Upper lobe of left lung (tissue), 6 donors: ENCODE measurements at places on chromosomes 5 and 9. TPM values are rescaled to one million over a fixed set of nuclear protein-coding genes. Genes with fewer than 3 reads are reported as not detected.
A peak's percentile ranks its signal among the peaks of the same experiment; 100 is the strongest.

- no peaks in the 10 kb centered on the region for H3K27me3 ChIP-seq
- no peaks in the 10 kb centered on the region for H3K36me3 ChIP-seq
- H3K4me1 ChIP-seq = peaks cover 3% of the 10 kb centered on the region
- no peak overlapping the region for H3K27ac ChIP-seq
Measured at GRCh38 chr9:121453232-121453892, 46.3 kb downstream of the GGTA1 start.

DNA sequence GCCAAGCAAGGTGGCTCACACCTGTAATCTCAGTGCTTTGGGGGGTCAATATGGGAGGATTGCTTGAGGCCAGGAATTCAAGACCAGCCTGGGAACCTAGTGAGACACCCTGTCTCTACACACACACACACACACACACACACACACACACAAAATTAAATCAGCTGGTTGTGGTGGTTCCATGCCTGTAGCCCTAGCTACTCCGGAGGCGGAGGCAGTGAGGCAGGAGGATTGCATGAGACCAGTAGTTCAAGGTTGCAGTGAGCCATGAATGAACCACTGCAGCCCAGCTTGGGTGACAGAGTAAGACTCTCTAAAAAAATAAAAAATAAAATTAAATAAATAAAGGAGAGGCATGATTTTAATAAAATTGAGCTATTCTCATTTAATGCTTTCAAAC lies 13.1 kb downstream of the CEMIP2 start:
- H3K4me1 ChIP-seq = peaks cover 34% of the 10 kb centered on the region
- DNase-seq = no peak
- no peak overlapping the region for H3K27ac ChIP-seq
- no peaks in the 10 kb centered on the region for H3K27me3 ChIP-seq
- no peaks in the 10 kb centered on the region for H3K36me3 ChIP-seq

GRCh38 chr9:129989740-129990139 lies 53.2 kb downstream of the FNBP1 start:
- H3K27ac ChIP-seq = peak overlapping the region; percentile 26
- H3K27me3 ChIP-seq = no peaks in the 10 kb centered on the region
- H3K36me3 ChIP-seq = no peaks in the 10 kb centered on the region
- no peak for DNase-seq
- H3K4me3 ChIP-seq = no peak overlapping the region

DNA sequence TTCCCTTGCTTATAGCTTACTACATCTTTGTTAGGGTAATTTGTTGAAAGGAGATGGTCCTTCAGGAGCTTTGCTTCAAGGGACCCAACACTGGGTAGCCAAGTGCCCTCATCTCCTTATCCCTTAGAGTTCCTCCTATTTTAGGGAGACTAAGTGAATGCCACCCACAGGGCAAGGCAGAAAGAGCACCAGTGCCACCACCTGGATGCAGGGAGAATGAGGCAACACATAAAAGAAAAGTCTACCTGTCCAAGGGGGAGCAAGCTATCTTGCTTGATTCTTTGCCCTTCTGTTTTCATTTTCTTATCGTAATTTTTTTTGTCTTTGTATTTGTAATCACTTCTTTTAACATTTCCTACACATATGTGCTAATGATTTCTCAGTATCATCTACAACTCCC lies 205.5 kb downstream of the NPR3 start:
- no peak overlapping the region for H3K27ac ChIP-seq
- no peaks in the 10 kb centered on the region for H3K36me3 ChIP-seq
- H3K27me3 ChIP-seq = no peaks in the 10 kb centered on the region
- no peak for DNase-seq
- no peaks in the 10 kb centered on the region for H3K4me1 ChIP-seq
- H3K4me3 ChIP-seq = no peak overlapping the region

GRCh38 chr5:3511934-3512333 lies 83.7 kb upstream of the IRX1 start:
- H3K4me3 ChIP-seq = no peak overlapping the region
- H3K4me1 ChIP-seq = no peaks in the 10 kb centered on the region
- no peaks in the 10 kb centered on the region for H3K27me3 ChIP-seq

DNA sequence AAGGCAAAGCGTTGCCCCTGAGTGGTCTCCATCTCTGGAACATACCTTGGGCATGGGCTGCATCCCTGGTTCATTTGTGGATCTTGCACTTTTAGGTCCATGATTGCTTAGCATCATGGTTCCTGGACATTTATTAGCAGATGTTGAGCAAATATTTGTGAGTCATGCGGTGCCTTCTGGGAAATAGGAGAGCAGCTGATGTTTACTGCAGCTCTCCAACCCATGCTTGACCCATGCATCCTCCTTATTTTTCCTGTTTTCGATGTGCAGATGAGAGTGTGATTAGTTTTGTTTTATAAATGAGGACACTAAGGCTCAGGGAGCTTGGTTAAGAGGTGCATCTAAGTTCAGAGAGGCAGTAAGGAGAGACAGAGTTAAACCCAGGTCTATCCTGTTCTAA lies 253.7 kb downstream of the ICE1 start:
- H3K4me3 ChIP-seq = no peak overlapping the region
- H3K27me3 ChIP-seq = no peaks in the 10 kb centered on the region
- H3K4me1 ChIP-seq = no peaks in the 10 kb centered on the region

GRCh38 chr9:92706218-92706940 lies 36.4 kb upstream of the IPPK start:
- no peak for DNase-seq
- H3K27ac ChIP-seq = no peak overlapping the region
- no peak overlapping the region for H3K4me3 ChIP-seq

GRCh38 chr5:108910627-108911026 lies 162.9 kb downstream of the FER start:
- H3K36me3 ChIP-seq = no peaks in the 10 kb centered on the region
- DNase-seq = no peak
- no peak overlapping the region for H3K4me3 ChIP-seq
- H3K27me3 ChIP-seq = no peaks in the 10 kb centered on the region
- H3K4me1 ChIP-seq = no peaks in the 10 kb centered on the region

- H3K4me3 ChIP-seq = no peak overlapping the region
- H3K36me3 ChIP-seq = peaks cover 29% of the 10 kb centered on the region
- H3K4me1 ChIP-seq = peaks cover 12% of the 10 kb centered on the region
- H3K27me3 ChIP-seq = no peaks in the 10 kb centered on the region
Measured at GRCh38 chr5:151141535-151141934, 16.0 kb downstream of the ANXA6 start.

GRCh38 chr5:5667136-5667554 lies 244.7 kb downstream of the ICE1 start:
- H3K4me3 ChIP-seq = no peak overlapping the region
- H3K27me3 ChIP-seq = no peaks in the 10 kb centered on the region
- no peak overlapping the region for H3K27ac ChIP-seq
- no peaks in the 10 kb centered on the region for H3K4me1 ChIP-seq
- DNase-seq = no peak

DNA sequence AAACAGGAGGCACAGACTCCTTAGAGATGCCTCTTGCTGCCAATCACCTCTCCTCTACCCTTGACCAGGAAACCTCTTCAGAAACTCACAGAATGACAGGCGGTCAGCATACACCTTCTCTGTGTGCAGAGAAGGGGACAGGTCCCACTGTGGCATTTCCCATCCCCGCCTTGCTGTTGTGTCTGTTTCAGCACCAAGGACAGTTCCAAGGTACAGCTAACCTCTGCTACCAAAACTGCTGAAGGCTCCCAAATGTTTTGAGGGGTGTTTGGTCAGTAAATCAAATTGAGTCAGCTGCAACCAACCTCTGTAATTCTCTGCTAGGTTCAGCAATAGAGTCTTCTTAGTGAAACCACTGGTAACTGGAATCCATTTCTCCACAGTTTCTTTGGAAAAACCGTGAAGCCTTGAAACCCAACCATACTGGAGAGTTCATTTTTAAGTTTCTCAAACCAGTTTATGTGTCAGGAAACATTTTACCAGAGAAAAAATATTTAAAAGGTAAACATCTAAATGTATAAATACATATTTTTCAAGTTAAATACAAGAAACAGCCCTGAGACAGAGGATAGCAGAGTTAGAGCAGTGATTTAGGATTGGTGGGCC lies 122.0 kb downstream of the DRD1 start:
- no peak for DNase-seq
- H3K4me1 ChIP-seq = no peaks in the 10 kb centered on the region
- no peak overlapping the region for H3K4me3 ChIP-seq
- no peak overlapping the region for H3K27ac ChIP-seq
- no peaks in the 10 kb centered on the region for H3K27me3 ChIP-seq
- H3K36me3 ChIP-seq = no peaks in the 10 kb centered on the region

GRCh38 chr5:90410178-90410762 lies 714 bp upstream of the CETN3 start:
- H3K27ac ChIP-seq = peak overlapping the region; percentile 96
- no peaks in the 10 kb centered on the region for H3K27me3 ChIP-seq
- peak overlapping the region; percentile 83 for H3K4me3 ChIP-seq
- no peaks in the 10 kb centered on the region for H3K36me3 ChIP-seq
- peaks cover 23% of the 10 kb centered on the region for H3K4me1 ChIP-seq
- DNase-seq = no peak

DNA sequence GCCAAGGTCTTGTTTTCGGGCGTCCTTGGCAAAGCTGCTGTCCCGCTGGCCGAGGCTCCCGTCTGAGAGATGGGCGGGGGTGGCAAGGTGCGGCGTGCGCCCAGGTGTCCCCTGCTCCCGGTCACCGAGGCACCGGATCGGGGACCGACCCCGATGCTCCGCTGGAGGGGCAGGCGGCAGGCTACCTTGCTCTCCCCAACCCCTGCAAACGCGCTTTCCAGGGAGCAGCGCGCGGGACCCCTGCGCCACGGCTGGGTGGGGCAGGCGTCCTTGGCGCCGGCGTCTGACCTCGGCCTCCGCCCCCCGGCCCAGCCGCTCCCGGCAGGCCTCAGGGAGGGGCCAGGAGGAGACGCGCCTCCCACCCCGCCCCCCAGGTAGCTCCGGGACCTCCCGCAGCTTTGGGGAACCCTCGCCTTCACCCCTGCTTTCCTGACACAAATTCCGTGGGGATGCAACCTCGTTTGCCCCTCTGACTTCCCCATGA lies 551 bp downstream of the N4BP3 start:
- H3K4me1 ChIP-seq = peaks cover 47% of the 10 kb centered on the region
- peak overlapping the region; percentile 71 for H3K27ac ChIP-seq
- no peak for DNase-seq
- no peaks in the 10 kb centered on the region for H3K36me3 ChIP-seq
- peak overlapping the region; percentile 69 for H3K4me3 ChIP-seq
- peaks cover 16% of the 10 kb centered on the region for H3K27me3 ChIP-seq

DNA sequence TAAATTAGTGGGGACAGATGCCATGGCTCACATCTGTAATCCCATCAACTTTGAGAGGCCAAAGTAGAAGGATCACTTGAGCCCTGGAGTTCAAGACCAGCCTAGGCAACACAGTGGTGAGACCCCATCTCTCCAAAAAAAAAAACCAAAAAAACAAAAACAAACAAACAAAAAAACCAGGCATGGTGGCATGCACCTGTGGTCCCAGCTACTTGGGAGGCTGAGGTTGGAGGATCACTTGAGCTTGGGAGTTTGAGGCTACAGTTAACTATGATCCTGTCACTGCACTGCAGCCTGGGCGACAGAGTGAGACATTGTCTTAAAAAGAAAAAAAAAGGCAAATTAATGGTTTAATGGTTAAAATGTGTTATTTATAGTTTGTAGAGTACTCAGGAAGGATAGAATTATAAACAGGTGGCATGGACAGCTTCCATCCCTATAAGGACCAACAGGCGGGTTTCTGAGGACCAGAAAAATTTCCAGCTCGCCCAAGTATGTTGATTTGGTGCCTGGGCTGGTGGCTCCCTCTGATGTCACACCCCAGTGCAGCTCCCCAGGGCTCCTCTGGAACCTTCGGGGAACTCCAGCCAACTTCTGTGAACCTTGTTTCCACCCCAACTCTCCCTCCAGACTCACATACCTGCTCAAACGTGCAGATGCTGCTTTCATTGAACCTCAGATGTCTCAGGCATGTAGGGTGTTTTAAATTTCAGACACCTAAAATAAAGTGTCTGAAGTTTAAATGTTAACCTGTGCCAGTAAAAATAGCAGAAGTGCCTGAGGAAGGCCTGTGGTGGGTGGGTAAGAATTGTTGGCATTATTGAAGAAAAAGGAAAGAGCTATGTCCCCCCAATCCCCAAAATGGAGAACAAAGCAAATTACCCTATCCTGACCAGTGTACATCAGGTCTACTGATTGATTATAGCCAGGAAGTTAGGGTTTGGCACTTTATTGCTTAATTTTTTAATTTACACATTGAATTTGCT lies 69.0 kb downstream of the TRIO start:
- H3K36me3 ChIP-seq = no peaks in the 10 kb centered on the region
- no peak overlapping the region for H3K27ac ChIP-seq
- H3K4me3 ChIP-seq = no peak overlapping the region

DNA sequence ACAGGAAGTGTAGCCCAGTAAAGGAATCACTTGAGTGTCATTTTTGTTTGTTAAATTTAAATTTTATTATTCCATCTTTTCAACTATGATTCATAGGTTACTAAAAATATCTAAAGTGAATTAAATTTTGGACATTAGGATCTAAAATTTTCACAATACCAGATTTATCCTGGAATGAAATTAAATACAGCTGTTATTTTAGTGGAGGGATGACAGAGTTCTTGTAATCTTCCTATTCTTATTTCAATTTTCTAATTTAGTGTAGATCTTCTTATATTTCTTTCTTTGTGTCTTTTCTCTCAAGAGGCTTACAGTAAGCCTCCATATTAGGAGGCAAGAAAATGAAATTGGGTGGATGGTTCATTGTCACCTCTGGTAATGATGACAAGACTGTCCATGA lies 167.9 kb upstream of the TNC start:
- H3K27ac ChIP-seq = no peak overlapping the region
- no peaks in the 10 kb centered on the region for H3K36me3 ChIP-seq
- no peak overlapping the region for H3K4me3 ChIP-seq
- DNase-seq = no peak

- no peaks in the 10 kb centered on the region for H3K27me3 ChIP-seq
- H3K36me3 ChIP-seq = no peaks in the 10 kb centered on the region
- no peak for DNase-seq
- H3K4me1 ChIP-seq = no peaks in the 10 kb centered on the region
- no peak overlapping the region for H3K27ac ChIP-seq
Measured at GRCh38 chr5:156920042-156920860, 42.8 kb downstream of the TIMD4 start.

STKLD1 gene
- not detected for total RNA-seq

LEAP2 gene
- total RNA-seq = 0.74 TPM

DDX4 gene
- total RNA-seq = not detected

PCDHA7 gene
- 3.1 TPM for total RNA-seq

PRSS3 gene
- total RNA-seq = not detected

S1PR3 gene
- total RNA-seq = 3.3 TPM

MRPS30 gene
- total RNA-seq = 37.3 TPM

PAEP gene
- total RNA-seq = not detected
